ENCODE measurements at places on chromosomes 2 and 18.
A peak's percentile ranks its signal among the peaks of the same experiment; 100 is the strongest.

DNA sequence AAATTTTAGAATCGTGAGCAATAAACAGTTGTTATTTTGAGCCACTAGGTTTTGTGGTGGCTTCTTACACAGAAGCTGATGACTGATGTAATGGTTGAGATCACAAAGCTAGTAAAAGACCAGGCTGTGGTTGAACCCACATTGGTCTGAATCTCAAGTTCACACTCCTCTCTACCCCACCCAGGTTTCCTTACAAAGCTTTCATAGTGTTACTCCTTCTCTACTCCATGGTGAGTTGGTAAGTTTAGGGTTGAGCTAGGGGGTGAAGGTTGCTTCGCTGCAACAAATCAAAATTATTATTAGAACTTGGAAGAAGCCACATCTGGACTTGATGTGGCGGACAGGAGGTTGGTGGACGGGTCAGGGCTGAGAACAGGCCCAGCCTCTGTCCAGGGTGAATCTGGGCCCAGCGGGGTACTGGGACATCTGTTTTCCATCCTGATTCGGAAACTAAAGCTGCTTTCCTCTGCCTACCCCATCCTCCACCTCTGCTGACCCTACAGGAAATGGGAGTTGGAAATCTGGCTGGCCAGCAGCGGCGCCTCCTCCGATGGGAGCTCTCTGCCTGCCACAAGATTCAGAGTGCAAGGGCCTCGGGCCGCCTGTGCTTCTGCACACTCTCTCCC lies 86.3 kb downstream of the ZFP36L2 start:
- no peak for DNase-seq

- DNase-seq, result no peak
Observed at GRCh38 chr2:232632904-232633412, 446 bp upstream of the EFHD1 start.

DNA sequence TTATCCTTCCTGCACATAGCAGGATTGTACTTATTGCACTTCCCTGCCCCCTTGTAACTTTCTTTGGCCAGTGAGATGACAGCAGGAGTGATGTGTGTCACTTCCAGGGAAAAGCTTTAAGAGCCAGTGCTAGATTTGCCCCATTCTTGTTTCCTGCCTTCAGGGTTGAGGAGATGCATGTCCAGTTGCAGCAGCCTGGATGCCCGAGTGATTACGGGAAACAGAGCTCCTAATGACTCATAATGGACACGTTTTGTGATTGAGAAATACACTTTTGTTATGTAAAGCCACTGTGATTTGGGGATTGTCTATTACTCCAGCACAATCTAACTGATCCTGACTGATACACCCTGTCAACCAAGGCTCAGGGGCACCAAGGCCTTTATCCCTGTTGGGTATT lies 5.0 kb upstream of the TET3 start:
- DNase-seq, result no peak

GRCh38 chr2:39881494-39881893 lies 102.4 kb upstream of the THUMPD2 start:
- DNase-seq, result no peak

GRCh38 chr2:33106115-33106514 lies 159.4 kb downstream of the LTBP1 start:
- no peak for DNase-seq

DNA sequence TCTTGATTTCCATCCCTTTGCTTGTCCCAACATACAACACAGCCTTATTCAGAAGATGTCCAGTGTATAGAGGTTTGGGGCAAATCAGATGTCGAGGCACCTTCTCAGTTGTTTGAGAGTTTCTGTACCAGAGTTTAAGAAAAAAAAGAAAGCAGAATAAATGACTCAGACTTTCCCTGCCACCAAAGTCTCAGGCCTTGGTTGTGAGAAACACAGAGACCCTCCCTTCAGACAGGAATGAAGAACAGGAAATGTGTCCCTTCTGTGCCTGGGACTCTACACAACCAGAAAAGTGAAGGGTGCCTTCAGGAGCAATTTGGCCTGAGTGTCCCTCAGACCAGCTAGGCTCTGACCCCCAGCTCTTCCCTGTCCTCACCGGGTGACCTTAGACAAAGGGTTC lies 37.3 kb upstream of the REL start:
- no peak for DNase-seq

DNA sequence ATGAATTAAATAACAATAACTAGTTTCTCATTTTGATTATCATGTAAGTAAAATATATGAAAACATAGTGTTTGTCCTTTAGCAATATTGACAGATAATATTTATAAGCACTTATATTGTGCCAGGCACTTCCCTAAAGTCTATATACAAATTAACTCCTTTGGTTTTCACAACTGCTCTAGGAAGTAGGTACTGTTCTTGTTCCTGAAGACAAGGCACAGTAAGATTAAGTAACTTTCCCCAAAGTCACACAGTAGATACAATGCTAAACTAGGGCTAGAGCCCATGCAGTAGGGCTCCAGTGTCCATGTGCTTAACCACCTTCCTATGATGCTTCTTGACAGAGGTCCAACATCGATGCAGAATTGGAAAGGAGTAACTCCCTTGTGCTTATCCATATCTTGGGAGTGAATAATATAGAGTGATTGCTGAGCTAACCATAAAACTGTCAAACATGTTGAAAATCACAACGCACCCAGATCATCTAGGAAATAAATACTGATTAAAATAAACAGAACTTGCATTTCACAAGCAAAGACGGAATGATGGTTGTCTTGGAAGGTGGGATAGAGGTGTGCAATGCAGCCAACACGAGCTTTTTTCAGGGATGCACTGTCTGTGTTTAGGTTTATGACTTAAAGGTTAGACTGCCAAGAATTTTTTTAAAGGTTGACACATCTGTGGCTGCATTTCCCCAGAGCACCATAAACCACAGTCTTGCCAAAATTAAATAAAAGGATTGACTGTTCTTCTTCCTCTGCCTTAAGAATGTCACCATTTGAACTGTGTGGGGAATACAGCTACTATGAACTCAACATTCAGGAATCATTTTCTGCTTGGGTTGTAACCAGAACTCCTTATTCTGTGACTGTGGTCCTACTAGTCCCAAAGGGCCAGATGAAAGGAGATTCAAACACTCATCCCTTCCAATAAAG lies 80.8 kb downstream of the ANKRD44 start:
- no peak for DNase-seq

DNA sequence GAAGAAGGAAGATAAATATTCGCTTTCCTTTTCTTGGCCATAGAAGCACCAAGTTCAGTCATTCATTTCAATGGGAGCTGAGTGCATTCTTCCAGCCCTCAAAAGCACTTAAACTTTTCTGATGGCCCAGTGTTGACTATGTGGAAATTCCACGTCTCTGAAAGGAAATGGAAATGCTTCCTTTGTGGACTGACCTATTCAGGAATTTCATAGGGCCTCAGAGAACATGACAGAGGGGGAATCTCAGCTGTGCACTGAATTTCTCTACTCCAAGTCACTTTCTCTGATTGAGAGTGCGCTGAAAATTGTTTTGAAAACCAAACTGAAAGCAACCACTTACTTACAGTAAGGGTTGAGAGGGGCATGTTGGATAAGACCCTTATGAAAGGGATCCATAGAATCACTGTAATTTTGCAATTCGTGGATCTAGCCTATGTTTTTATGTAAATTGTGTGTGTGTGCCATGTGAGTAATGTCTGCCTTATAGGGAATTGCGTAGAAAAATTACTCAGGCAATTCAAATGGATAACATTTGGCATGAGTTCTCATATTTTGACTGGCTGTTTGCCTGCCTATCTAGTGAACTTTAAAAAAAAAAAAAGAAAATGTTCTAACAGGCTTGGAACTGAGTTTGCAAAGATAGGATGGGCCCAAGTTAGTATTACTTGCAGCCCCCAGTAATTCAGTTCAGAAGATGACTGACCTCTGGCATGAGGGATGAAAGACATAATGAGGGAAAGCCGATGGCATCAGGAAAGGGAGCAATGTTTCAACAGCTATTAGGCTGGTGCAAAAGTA lies 437.0 kb downstream of the PTPRM start:
- DNase-seq, result no peak

- no peak for DNase-seq
Observed at GRCh38 chr2:165390875-165391274, 78.6 kb upstream of the CSRNP3 start.

DNA sequence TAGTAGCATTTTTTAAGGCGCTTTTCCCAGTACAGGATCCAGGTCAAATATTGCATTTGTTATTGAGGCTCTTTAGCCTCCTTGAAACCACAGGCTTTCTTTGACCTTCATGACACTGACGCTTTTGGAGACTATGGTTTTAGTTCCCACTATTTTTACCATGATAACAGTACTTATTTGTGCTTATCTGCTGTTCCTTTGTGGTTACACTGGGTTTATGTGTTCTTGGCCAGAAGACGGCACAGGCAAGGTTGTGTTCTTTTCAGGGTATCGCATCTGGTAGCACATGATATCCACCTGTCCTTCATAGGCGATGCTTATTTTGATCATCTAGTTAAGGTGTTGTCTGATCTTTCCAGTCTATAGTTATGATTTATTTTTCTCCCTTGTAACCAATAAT lies 16.8 kb upstream of the MBOAT2 start:
- DNase-seq, result no peak

GRCh38 chr2:241041589-241042158 lies 43.3 kb downstream of the SNED1 start:
- DNase-seq, result no peak

DNA sequence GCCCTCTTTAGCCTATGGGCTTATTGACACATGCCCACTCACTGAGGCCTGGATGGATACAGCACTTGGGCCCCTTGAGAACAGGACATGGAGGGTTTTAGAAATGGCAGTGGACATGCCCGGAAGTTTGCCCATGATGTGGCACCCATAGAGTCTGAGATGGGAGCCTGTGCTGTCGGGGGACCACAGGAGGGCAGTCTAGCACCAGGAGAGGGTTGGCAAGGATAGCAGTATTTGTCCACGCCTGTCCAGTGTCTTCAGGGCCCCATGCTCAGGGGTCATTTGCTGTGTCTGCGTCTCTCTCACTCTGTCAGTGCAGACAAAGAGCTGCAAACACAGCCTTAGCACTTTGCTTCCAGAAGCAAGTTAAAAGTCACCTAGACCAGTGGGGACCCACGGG lies 48.7 kb downstream of the IL1RL2 start:
- DNase-seq, result no peak

DNA sequence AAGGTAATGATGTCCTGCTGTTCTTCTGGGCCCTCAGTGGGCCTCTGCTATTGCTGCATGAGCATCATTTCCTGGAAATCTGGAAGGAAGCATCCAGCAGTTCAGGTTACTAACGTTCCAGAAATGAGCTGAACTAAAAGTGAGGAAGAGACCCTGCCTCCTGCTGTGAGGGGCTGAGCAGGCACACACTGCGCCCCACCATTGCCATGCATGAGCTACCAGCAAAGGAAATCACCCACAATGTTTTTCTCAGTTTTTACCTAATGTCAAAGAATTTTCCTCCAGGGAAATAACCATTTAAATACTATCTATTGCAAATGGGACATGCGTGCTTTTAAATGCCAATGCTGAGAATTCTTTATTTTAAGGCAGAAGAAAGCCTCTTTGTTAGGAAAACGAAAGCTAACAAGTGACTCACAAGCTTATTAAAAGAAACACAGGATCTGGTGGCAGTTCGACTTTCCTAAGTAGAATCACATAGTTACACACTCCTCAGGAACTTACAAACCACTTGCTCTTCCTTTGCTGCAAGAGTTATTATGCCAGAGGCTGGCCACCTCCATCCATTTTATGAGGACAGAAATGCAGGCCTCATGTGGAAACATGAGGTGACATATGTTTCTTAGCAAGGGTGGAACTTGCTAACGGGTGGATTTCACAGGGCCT lies 152.6 kb upstream of the TTC39C start:
- DNase-seq, result peak; percentile 38

DNA sequence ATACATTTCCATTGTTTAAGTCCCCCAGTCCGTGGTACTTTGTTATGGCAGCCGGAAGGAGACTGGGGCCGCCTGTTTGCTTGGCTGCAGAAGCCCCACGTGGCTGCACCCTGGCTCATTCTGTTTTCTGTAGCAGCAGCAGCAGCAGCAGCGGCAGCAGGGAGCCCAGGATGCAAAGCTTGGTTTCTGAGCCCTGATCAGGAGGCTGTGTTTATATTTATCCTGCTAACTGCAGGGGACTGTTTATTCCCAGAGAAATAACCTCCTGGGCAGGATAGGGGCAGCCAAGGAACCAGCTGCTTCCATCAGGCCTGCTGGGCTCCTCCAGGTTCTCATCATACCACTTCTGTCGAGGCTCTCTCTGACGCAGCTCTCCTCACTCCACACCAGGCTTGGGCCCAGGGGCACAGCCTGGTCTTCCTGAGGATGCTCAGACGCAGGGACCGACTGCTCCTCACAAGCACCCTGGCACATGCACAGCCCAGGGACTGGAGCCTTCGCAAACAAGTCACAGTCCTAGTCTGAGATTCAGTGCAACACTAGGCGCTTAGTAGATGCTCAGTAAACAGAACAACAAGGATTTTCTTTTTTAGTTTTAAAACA lies 139.0 kb downstream of the MSH2 start:
- DNase-seq, result no peak

- no peak for DNase-seq
Observed at GRCh38 chr2:181354626-181355025, 102.6 kb upstream of the ITGA4 start.

GRCh38 chr18:55483266-55483871 lies 104.6 kb downstream of the TCF4 start:
- no peak for DNase-seq

DNA sequence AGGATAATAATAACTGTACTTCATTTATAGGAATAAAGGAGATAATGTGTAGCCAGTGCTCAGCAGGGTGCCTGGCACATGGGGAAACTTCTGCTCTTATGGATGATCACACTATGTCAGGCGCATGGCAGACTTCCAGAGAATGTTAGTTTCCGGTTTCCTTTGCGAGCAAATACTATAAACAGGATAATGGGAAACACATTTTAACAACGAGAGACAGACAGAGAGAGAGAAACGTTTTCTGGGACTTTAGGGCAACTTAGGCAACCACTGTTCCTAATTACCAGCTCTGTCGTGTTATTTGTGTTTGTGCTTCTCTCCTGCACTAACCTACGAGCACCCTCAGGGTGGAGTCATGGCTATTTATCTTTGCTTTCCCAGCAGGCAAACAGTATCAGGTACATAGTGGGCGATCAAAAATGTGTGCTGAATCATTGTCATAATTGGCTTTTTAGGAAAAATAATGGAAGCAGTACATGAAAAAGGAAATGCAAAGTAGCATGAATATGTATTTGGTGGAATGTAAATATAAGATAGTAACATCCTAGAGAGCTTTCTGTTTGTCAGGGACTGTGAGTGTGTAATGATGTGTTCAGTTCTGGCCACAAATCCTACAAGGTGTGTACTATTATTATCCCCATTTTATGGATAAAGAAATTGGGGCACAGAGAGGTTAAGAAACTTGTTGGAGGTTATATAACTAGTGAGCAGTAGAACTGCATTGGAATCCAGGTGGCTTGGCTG lies 36.8 kb upstream of the IGFBP2 start:
- no peak for DNase-seq

- DNase-seq, result no peak
Observed at GRCh38 chr2:51505533-51505932, 473.6 kb upstream of the NRXN1 start.

GRCh38 chr2:241519669-241520068 lies 11.3 kb upstream of the STK25 start:
- no peak for DNase-seq

GRCh38 chr18:41731884-41732283 lies 223.2 kb upstream of the PIK3C3 start:
- no peak for DNase-seq

GRCh38 chr2:147425437-147426029 lies 419.3 kb upstream of the ACVR2A start:
- no peak for DNase-seq

GRCh38 chr18:45517181-45517741 lies 98.0 kb upstream of the SLC14A2 start:
- no peak for DNase-seq

- DNase-seq, result no peak
Observed at GRCh38 chr18:48036641-48037421, 106.4 kb upstream of the SMAD2 start.

GRCh38 chr18:76657911-76658470 lies 162.9 kb upstream of the ZNF516 start:
- DNase-seq, result peak; percentile 28
